ENCODE measurements at places on chromosomes 12 and 14.

DNA sequence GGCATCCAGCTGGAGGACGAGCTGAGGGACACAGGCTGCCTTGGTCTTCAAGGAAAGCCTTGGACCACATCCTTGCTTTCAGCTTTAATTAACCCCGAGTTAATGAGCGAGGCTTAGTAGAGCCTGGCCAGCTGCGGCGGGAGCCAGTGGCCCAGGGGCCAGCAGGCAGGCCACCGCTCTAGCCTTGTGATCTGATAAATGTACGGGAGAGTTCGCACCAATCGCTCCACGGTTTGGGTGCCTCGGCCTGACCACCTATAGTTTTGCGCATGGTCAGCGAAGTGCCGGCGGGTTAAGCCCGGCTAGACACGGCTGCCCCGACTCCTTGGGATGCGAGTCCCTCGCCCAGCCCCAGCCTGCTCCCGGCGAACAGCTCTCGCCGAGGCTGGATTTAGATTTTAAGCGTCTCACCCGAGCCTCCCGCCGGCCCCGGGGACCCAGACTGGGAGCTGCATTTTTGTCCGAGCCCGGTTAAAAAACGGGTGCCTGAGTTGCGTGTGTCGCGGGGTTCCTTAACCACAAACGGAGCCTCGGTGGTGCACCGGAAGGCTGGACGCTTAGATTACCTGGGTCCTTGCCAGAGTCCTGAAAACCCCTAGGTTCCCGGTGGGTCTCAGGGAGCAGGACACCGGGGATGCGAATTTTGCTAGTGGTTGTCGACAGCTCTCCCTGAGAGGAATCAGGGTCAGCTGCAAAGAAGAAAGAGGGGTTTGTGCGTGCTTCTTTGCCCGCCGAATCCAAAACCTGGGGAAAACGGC lies 2.9 kb upstream of the HOXC12 start:
- no peak for DNase-seq

- DNase-seq, result no peak
Observed at GRCh38 chr12:103626498-103626897, 39.4 kb downstream of the STAB2 start.

DNA sequence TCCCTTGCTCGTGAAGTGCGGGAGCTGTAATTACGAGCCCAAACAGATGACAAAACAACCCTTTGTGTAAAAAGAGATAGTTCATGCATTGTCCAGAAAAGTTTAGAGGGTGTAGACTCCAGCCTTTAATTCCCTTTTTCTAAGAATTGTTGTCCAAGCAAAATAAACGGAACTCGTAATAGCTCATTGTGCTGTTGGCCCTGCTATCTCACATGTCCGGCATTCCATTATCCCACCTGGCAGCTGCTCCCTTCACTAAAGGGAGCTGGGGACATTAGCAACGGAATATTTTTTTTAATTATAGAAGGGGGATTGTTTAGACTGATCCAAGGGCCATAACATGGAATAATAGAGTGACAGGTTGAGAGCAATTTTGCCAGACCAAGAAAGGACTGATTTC lies 277.5 kb upstream of the TBX3 start:
- no peak for DNase-seq

DNA sequence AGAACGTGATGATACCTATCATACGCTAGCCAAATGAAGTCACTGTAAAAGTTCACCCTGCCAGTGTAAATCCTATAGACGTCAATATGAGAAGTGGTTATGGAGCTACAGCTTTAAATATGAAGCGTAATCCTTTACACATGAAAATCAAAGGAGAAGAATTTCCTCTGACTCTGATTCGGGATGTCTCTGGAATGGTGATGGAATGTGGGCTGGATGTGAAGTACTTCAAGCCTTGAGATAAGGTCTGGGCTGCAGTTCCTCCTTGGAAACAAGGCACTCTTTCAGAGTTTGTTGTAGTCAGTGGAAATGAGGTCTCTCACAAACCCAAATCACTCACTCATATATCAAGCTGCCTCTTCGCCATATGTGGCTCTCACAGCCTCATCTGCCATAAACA lies 53.1 kb upstream of the NAP1L1 start:
- no peak for DNase-seq

DNA sequence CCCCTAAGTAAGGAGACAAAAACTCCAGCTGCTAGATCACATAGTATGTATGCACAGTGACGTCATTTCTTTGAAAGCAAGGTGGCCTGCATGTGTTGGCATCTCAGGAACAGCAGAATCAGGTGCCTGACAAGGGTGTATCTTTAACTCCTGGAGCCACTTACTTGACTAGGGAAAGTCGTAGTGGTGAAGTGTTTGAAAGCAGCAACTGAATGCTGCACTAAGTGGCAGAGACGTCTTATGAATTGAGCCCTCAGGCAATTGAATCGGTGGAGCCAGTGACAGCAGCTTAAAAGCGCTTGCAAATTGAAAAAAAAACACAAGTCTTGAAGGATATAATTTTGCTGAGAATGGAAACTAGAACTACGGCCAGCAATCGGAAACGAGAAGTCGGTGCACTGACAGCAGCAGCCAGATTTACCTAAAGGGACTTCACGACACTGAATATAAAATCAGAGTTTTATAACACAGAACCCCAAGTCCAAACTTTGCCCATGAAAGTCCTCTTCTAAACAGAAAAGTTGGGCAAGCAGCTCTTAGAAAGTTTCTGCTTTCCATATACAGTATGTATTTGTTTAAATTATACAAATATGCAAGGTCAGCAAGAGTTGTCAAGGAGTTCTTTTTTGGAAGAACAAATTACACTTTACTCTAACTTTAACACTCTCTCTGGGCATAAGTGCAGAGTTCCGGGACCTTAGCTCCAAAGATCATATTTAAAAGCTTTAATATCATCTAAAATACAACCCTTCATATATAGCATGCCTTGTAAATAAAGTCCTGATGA lies 1.1 kb downstream of the IGF1 start:
- no peak for DNase-seq

GRCh38 chr12:107125833-107126232 lies 32.5 kb upstream of the CRY1 start:
- no peak for DNase-seq

GRCh38 chr12:124114316-124114715 lies 141.3 kb downstream of the ZNF664 start:
- no peak for DNase-seq

DNA sequence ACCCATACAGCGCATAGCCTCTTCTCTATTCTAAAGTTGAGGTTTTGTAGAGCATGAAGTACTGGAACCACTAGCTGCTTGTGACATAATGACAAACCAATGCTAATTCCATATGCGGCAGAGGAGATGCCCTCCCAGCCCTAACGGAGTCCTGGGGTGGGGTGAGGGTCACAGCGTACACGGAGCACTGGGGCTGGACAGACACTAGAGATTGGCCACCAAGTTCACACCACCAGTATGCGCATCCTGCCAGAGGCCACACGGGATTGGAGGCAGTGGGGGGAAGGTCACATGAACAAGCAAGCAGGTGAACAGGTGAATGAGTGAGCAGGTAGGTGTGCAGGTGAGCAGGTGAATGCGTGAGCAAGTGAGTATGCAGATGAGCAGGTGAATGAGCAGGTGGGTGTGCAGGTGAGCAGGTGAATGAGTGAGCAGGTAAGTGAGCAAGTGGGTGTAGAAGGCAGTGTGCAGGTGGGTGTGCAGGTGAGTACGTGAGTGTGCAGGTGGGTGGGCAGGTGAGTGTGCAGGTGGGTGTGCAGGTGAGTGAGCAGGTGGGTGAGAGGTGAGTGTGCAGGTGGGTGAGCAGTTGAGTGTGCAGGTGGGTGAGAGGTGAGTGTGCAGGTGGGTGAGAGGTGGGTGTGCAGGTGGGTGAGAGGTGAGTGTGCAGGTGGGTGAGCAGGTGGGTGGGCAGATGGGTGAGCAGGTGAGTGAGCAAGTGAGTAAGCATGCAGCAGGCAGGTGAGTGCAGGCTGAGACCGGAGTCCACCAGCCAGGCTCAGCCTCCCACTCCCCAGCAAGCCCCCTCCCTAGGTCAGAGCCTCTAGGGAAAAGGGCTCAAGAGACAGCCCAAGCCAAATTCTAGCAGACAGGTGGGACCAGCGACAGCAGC lies 52.7 kb downstream of the CCDC85C start:
- DNase-seq, result no peak

GRCh38 chr12:49548822-49549648 lies 10.2 kb downstream of the KCNH3 start:
- no peak for DNase-seq

- DNase-seq, result no peak
Observed at GRCh38 chr12:120546050-120546386, 11.9 kb downstream of the RNF10 start.

DNA sequence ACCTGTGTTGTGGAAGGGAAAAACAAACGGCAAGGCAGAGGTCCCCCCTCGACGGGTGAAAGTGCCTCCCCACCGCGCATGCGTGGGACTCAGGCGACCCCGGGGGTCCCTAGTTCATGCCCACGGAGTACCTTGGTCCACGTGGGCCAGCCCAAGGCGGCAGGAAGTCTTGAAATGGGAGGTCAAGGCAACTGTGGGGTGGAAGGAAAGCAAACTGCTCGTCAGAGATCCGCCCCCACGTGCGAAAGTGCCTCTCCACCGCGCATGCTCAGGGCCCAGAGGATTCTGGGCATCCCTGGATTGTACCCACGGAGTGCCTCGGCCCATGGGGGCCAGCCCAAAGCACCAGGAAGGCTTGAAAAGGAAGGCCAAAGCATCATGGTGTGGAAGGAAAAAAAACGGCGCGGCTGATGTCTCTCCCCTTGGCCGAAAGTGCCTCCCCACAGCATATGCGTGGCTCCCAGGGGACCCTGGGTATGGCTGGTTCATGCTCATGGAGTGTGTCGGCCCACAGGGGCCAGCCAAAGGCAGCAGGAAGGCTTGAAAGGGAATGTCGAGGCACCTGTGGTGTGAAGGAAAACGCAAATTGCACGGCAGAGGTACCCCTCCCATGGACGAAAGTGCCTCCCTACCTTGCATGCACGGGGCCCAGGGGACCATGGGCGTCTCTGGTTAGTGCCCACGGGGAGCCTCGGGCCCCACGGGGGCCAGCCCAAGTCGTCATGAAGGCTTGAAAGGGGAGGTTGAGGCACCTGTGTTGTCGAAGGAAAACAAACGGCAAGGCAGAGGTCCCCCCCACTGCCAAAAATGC lies 369.7 kb downstream of the ALG10 start:
- no peak for DNase-seq

DNA sequence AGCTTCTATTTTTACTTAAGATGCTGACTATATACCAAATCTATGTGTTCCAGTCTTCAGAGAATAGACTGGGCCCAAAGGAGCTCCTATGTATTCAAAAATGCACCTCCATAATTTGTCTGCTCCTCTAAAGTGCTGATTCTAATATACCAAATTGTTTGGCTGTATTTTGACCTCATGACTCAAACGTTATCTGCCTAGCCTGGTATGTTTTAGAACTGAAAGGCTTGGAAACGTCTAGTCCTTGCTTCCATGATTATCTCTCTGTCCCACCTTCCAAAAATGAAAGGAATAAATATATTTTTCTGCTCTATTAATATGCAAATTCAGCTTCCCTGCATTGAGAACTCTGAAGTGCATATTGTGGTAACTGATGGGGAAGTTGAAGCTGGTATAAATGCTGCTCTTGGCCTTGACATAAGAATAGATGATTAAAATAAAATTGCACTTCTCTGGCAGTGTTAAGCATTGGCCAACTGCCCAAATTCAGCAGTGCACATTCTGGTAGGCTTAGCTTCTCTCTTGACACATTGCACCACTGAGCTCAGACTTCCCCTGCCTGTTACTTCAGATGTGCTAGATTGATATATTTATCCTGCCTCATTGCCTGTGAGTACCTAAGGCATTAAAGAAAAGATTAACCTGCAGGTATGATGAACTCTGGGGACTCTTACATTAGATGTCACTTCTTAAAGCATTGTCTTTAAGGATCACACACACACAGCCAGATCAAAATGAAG lies 882.3 kb downstream of the RPS29 start:
- no peak for DNase-seq

DNA sequence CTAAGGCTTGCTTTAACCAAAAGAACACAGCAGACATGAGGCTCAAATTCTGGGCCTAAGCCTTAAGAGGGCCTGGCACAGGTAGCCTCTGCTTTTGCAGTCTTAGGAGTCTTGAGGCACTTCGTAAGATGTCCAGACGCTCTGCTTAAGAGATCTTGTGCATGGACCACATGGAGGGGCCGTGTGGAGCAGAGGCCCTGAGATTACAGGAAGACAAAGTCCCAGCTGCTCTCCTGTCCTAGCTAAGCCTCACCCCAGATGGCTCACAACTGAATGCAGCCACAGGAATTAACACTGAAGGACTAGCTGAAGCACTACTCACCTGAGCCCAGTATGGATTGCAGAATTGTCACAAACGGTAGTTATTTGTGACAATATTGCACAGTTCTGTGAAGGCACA lies 446.0 kb downstream of the PDZRN4 start:
- DNase-seq, result no peak

DNA sequence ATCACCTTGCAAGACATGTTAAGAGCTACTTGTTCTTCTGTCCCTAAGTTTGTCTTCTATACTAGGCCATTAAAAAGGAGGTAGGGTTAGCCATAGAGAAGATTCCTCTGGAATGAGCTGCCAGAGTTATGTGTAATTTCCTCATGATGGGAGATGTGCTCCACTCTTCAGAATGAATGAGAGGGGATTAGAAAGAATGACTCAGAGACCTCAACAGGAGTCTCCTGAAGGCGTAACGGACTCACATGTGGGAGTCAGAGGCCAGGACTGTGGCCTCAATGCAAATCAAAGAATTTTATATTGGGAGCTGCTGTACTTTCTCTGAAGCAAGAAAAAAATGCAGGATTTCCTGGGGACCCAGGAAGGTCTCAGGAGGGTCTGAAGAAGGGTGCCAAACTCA lies 87.8 kb upstream of the ATXN7L3B start:
- no peak for DNase-seq

- DNase-seq, result no peak
Observed at GRCh38 chr12:12072064-12072760, 1.5 kb downstream of the BCL2L14 start.

GRCh38 chr14:73008501-73008900 lies 18.4 kb downstream of the ZFYVE1 start:
- DNase-seq, result no peak

DNA sequence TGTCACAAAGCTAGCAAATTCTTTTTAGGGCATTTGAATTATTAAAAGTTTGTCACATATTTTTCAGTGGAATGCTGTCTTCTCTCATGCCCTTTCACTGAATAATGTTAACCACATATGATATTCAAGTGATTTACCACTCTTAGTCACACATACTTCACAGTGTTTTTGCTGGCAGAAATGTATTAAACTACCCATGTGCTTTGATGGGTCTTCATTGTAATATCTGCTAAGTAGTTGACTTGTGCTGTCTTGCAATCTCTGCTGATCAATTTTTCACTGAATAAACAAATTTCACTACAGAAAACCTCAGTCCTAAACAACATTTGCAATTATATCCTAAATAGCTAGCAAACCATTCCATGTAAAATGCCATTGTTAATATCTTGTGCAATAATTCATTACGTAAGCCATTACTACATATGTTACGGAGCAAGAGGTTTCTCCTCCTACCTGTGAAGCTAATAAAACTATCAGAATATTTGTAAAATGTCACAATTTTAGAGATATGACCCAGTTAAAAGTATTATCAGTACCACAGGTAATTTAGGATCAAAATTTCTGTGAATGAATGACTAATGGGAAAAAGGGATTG lies 64.6 kb upstream of the LMO3 start:
- no peak for DNase-seq

Measured in stimulated activated CD8-positive, alpha-beta memory T cell treated with anti-CD3 and anti-CD28 coated beads, Interleukin-7, amount 100 ng/mL, for 1 hour (primary cell).